ENCODE measurements at places on chromosomes 11 and 22. TPM values are rescaled to one million over a fixed set of nuclear protein-coding genes. Genes with fewer than 3 reads are reported as not detected.
A peak's percentile ranks its signal among the peaks of the same experiment; 100 is the strongest.

- peaks cover 19% of the 10 kb centered on the region for H3K4me1 ChIP-seq
- DNase-seq: no peak
- H3K27me3 ChIP-seq: no peaks in the 10 kb centered on the region
- H3K36me3 ChIP-seq: peaks cover 40% of the 10 kb centered on the region
- H3K4me3 ChIP-seq: no peak overlapping the region
These were observed 134.1 kb downstream of the LARGE1 start for GRCh38 chr22:33786149-33786548.

DNA sequence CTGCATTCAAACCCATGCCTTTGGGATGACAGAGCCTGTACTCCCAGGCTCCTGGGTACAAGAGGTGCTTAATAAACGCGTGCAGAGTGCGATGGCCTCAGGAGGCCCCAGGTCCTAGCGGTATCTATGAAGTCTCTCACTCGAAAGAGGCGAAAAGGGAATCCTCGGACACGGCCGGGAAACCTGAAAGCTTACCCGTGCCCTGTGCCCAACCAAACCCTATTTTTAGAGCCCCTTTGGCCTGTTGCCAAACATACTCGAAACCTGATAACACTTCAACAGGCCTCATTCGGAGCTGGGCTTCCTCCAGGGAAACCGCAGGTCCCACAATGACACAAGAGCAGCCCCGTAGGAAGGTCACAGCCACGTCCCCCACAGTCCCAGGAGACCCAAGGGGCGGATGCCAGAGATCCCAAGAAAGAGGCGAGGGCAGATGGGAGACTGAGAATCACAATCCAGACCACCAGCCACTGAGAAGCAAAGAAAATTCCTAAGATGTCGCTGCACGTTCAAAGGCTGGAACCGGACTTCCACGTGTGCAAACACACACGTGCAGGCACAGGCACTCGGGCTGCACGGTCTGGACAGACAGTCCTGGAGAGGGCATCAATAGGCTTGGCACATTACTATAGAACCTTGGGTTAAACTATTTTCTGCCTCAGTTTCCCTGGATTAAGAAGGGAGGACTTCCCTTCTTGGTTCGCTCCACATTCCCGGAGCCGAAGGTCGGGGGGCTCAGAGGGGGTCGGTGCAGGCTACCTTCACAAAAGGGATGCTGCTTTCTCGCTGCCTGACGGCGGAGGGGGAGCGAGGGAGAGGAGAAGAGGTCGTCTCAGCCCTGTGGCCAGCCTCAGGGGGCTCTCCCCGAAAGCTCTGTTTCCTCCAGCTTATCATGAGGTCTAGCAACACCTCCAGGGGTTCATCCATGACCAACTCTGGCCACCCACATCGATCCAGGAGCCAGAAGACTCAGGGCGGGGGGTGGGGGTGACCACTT, 8.2 kb downstream of the PDGFB start:
- no peak for DNase-seq
- no peak overlapping the region for H3K4me3 ChIP-seq
- H3K27ac ChIP-seq: no peak overlapping the region

GRCh38 chr11:118263695-118264568, at the start of gene MPZL2:
Gene MPZL2, minus strand, starts transcription at chr11:118264297. Its CDS starts 144 bp downstream, at chr11:118264153.
- H3K4me1 ChIP-seq: peaks cover 35% of the 10 kb centered on the region
- peak; percentile 42 for DNase-seq
- no peaks in the 10 kb centered on the region for H3K36me3 ChIP-seq
- peaks cover 93% of the 10 kb centered on the region for H3K27me3 ChIP-seq

DNA sequence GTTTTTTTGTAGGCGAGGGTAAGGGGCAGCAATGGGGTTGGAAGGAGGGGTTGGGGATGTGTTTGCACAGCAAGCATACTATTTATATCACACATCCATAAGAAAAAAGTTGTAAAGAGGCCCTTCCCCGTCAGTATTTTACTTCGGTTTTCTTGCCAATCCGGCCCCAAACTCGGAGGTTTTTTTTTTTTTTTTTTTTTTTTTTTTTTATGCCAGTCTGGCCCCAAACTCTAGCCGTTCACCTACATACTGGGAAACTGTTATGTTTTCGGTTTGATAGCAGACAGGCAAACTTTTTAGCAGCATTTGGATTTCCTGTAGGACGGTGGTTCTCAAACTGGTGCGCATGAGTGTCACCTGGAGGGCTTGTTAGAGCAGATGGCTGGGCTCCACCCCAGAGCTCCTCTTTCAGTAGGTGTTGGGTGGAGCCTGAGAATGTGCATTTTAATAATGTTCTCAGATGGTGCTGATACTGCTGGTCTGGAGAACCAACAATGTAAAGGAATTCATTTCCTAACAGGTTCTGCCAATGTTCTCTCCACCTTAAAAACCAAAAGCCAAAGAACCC, 76.5 kb upstream of the ZBED5 start:
- H3K4me3 ChIP-seq: peak overlapping the region; percentile 84
- no peak for DNase-seq
- H3K27me3 ChIP-seq: peaks cover 13% of the 10 kb centered on the region
- peak overlapping the region; percentile 73 for H3K27ac ChIP-seq
- no peaks in the 10 kb centered on the region for H3K36me3 ChIP-seq

GRCh38 chr22:45320357-45320976, 10.7 kb downstream of the FAM118A start:
- peaks cover 23% of the 10 kb centered on the region for H3K4me1 ChIP-seq
- no peak overlapping the region for H3K27ac ChIP-seq
- H3K4me3 ChIP-seq: no peak overlapping the region
- no peaks in the 10 kb centered on the region for H3K27me3 ChIP-seq
- no peak for DNase-seq
- peaks cover 25% of the 10 kb centered on the region for H3K36me3 ChIP-seq

DNA sequence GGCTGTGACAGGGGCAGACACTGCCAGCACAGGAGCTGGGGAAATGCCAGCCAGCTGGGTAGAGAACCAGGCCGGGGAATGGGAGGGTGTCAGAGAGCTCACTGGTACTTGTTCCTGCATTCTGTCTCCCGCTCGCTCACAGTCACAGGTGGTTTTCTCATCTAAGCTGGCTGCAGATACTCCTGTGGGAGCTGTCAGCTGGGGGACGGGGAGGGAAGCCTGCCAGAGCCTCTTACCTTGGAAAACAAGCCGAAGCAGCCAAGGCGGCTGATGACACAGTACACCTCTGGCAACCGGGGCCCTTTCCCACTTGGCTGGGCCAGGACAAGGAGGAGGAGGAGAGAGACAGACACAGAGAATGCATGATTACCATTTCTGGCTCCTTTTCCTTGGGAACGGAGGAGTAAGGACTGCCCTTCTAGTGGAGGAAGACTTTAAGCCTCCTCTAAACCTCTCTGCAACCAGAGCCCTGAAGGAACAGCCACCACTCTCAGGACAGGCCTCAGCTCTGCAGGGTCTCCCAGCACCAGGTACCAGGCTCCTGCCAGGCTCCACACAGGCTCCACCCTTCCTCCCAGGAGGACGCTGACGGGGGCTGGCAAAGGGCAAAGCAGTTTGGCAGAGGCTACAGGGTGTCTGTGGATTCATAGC, 25.1 kb downstream of the RPL27A start:
- no peak for DNase-seq
- no peaks in the 10 kb centered on the region for H3K27me3 ChIP-seq
- no peak overlapping the region for H3K27ac ChIP-seq
- peaks cover 24% of the 10 kb centered on the region for H3K4me1 ChIP-seq

- H3K36me3 ChIP-seq: no peaks in the 10 kb centered on the region
- no peak overlapping the region for H3K27ac ChIP-seq
- 0 out of 2 replicates have a peak, but pooled peaks cover 2% of the 10 kb centered on the region for H3K4me1 ChIP-seq
- peaks cover 12% of the 10 kb centered on the region for H3K27me3 ChIP-seq
These were observed 141.2 kb upstream of the TIMP3 start for GRCh38 chr22:32660292-32660691.

- H3K4me1 ChIP-seq: peaks cover 20% of the 10 kb centered on the region
- no peak for DNase-seq
- H3K27ac ChIP-seq: no peak overlapping the region
- H3K27me3 ChIP-seq: peaks cover 2% of the 10 kb centered on the region
- H3K4me3 ChIP-seq: no peak overlapping the region
- H3K36me3 ChIP-seq: no peaks in the 10 kb centered on the region
These were observed 17.1 kb downstream of the APOL4 start for GRCh38 chr22:36184433-36185025.

GRCh38 chr22:33897448-33897835, 22.8 kb downstream of the LARGE1 start:
- H3K36me3 ChIP-seq: peaks cover 12% of the 10 kb centered on the region
- H3K4me3 ChIP-seq: peak overlapping the region; percentile 53
- no peak for DNase-seq
- peaks cover 96% of the 10 kb centered on the region for H3K4me1 ChIP-seq
- no peaks in the 10 kb centered on the region for H3K27me3 ChIP-seq
- peak overlapping the region; percentile 99 for H3K27ac ChIP-seq

- H3K27ac ChIP-seq: no peak overlapping the region
- H3K4me3 ChIP-seq: no peak overlapping the region
- no peaks in the 10 kb centered on the region for H3K36me3 ChIP-seq
- H3K4me1 ChIP-seq: peaks cover 37% of the 10 kb centered on the region
- DNase-seq: no peak
- no peaks in the 10 kb centered on the region for H3K27me3 ChIP-seq
These were observed 32.4 kb upstream of the NAV2 start for GRCh38 chr11:19679952-19680828.

DNA sequence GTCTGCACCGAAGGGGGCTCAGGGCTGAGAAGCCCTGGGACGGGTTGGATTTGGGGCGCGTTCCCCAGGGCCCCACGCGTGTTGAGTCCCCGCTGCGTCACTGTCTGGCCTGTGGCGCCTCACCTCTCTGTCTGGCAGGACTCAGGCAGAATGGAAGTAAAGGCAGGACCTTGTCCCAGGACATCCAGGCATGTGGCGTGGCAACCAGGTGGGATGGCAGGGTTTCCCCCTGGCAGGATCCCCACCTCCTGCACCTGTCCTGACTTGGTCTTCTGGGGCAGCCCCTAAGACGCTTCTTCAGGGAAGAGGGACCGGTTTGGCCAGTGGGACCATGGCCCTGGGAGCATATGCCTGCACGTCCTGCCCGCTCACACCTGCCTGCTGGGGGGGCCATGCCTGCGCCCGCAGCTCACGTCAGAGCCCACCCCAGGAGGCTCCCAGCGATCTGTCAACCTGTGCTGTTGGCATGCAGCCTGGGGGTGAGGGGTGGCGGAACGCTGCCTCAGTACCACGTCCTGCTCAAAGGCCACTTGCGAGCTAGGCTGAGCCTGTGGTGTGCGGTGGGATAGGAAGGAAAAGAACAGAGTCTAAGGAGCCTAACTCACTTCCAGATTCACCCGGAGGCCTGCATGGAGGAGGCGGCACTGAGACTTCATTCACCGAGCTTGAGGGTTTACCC, 72.7 kb downstream of the KCNQ1 start:
- H3K4me1 ChIP-seq: no peaks in the 10 kb centered on the region
- H3K27ac ChIP-seq: no peak overlapping the region
- peaks cover 28% of the 10 kb centered on the region for H3K27me3 ChIP-seq
- H3K36me3 ChIP-seq: no peaks in the 10 kb centered on the region
- H3K4me3 ChIP-seq: no peak overlapping the region

DNA sequence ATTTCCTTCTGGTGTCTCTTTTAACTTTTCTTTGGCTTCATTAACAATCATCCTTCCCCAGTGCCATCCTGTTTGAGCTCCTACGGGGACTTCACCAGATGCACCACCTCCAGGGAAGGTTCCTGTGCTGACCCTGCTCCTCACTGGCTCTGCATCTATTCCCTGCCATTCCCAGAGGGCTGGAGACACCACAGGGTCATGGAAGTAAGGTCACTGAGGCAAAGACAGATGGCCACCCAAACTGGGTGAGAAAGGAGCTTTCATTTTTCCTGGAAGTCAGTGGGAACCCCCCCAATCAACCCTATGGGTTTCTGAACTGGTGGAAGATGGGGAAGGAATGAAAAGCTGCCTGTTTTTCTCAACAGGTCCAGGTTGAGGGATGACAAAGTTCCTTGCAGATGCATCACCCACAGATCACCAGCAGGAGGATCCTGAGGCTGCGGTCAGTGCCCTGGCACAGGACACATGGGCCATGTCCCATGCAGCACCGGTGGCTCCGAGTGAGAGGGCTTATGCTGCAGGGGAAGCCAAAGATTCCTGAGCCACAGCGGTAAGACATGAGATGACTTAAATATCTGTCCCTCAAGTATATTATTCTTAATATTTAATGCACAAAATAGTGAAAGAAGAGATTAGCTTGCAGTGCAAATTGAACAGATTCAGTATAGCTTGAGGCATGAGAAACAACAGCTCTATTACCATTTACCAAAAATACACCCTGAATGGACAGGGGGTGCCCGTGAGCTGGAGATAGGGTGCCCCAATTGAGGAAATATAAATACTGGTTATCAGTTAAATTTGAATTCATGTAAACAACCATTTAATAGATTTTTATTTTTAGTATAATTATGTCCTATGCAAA, 73.0 kb upstream of the VPREB1 start:
- no peak overlapping the region for H3K4me3 ChIP-seq
- peak; percentile 64 for DNase-seq
- no peak overlapping the region for H3K27ac ChIP-seq
- H3K4me1 ChIP-seq: 0 out of 2 replicates have a peak, but pooled peaks cover 3% of the 10 kb centered on the region
- no peaks in the 10 kb centered on the region for H3K36me3 ChIP-seq

GRCh38 chr22:27045103-27045947, 387.9 kb downstream of the MIAT start:
- no peak for DNase-seq
- no peak overlapping the region for H3K27ac ChIP-seq
- H3K4me3 ChIP-seq: no peak overlapping the region
- H3K4me1 ChIP-seq: peaks cover 31% of the 10 kb centered on the region
- no peaks in the 10 kb centered on the region for H3K27me3 ChIP-seq

DNA sequence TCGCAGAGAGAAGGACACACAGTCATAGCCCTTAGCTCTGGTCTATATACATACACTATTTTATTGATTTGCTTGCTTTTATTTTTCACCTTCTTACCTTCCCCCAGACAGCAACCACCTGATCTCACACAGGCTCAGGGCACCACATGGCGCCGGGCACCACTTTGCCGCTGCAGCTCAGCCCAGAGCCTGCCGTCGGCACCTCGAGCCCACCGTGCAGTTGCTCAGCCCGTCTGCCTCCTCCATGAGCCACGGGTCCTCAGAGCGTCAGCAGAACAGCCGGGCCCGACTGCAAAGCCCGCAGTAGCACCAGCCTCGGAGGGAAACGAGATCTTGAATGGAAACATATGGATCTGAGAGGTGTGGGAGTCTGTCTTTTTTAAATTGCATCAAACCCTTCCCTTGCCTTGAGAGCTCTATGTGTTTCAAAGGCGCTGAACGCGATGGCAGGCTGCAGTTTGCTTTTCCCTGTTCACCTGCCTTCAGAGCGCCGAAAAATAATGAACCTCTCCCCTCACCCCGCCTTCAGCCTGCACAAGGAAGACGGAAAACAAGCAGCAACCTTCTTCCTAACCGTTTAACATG, 505.4 kb downstream of the MN1 start:
- peaks cover 57% of the 10 kb centered on the region for H3K4me1 ChIP-seq
- H3K36me3 ChIP-seq: no peaks in the 10 kb centered on the region
- H3K27me3 ChIP-seq: peaks cover 8% of the 10 kb centered on the region
- no peak overlapping the region for H3K4me3 ChIP-seq
- DNase-seq: no peak

The STK33 gene
- total RNA-seq: 13.3 TPM

The NUDT8 gene
- 7.8 TPM for total RNA-seq

The USP35 gene
- 9.1 TPM for total RNA-seq

The PGR gene
- 0.05 TPM for total RNA-seq

The B4GALNT4 gene
- total RNA-seq: 97.8 TPM

The DNAJB7 gene
- total RNA-seq: not detected

The YAP1 gene
- 98.9 TPM for total RNA-seq

The KCNA4 gene
- not detected for total RNA-seq

The MPPED1 gene
- 0.16 TPM for total RNA-seq

Data from WTC11 (cell line).